Endodermal cell (in vitro differentiated cells): ENCODE measurements at places on chromosomes 1 and 21. TPM values are rescaled to one million over a fixed set of nuclear protein-coding genes. Genes with fewer than 3 reads are reported as not detected.

Gene FAM72A
- total RNA-seq = 9.0 to 16.4 TPM (median 15.8 TPM) in 3 replicates

Gene SYTL1
- total RNA-seq = 6.7 to 8.7 TPM (median 7.5 TPM) in 3 replicates

Gene CLCA1
- 0.24 and 0.36 TPM in 2 replicates for total RNA-seq

Gene C1orf74
- 2.8 to 5.4 TPM (median 5.0 TPM) in 3 replicates for total RNA-seq

DNA sequence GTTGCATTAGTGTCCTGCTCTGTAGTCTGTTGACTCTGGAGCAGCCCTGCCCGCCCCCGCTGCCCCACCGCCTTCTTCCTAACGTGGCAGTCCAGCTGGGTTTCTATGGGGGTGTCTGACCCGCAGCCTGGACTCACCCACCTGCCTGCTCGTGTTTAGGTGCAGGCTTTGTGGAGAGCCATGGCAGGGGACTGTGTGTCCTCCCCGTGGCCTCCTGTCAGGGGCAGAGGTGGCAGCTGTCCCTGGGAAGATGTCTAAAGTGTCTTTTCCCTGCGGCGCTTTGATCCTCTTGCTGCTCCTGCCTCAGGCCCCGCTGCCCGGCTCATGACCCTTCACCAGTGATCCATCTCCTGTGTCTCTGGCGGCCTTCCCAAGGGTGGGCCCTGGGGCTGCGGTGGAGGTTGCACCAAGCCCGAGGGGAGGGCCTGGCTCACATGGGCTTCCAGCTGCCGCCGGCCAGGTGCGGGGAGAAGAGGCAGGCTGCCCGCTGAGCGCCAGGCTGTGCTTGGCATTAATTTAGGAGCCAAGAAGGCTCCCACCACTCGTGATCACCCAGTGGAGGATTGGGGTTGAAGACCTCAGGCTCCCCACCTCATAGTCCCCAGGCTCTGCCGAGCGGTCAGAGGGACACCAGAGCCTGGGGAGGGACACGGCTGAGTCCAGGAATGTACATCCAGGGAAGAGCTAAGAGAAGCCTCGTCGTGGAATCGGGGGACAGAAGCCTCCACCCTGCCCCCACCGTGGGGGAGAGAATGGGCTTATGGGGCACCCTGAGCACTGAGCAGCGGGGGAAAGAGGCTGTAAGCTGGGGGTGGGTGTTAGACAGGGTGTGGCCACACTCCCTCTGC, 44.1 kb downstream of the COL18A1 start:
- no peak for DNase-seq
- H3K27me3 ChIP-seq = no peaks in the 10 kb centered on the region
- H3K27ac ChIP-seq = no peak overlapping the region
- no peak overlapping the region for H3K4me3 ChIP-seq
- H3K4me1 ChIP-seq = no peaks in the 10 kb centered on the region

GRCh38 chr1:47507881-47508701, 70.2 kb downstream of the FOXD2 start:
- H3K27me3 ChIP-seq = peaks cover 44% of the 10 kb centered on the region
- no peaks in the 10 kb centered on the region for H3K4me1 ChIP-seq
- peak; percentile 80 for DNase-seq
- H3K27ac ChIP-seq = no peak overlapping the region

DNA sequence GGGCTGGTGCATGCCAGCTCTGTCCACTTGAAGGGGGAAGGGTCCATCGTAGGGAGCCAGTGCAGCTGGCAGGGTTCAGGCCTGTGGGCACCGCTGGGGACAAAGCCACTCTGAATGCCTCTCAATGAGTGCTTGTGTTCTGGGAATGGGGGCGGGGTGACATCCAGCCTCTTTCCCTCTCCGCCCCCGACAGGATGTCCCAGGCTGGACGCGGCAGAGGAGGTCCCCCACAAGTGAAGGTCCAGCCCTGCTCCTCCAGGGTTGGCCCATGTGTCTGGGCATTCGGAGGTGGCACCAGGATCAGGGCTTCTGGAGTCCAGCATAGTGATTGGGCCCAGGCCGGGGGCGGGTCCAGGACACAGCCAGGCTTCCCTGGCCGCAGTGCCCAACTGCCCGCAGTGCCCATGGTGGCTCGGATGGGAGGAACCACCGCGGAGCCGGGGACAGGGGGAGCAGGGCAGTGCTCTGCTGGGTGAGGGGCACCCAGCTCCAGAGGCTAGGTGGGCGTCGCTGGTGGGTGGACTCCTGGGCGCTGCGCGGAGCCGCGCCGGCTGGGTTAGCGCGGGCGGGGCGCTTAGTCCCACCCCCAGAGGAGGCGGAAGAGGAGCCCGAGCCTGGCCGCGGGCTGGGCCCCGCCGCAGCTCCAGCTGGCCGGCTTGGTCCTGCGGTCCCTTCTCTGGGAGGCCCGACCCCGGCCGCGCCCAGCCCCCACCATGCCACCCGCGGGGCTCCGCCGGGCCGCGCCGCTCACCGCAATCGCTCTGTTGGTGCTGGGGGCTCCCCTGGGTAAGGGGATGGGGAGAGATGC, at the start of gene SHISA4:
Gene SHISA4 (plus strand): TSS at position 617 of the 808 bp plus-strand sequence. CDS start 97 bp downstream, at position 714.
- H3K4me3 ChIP-seq = peak within 1 kb of the TSS; percentile 76
- no peak within 1 kb of the TSS for H3K27ac ChIP-seq
- no peaks in the 10 kb centered on the region for H3K36me3 ChIP-seq
- peaks cover 5% of the 10 kb centered on the region for H3K4me1 ChIP-seq

- H3K27me3 ChIP-seq = no peaks in the 10 kb centered on the region
- no peaks in the 10 kb centered on the region for H3K36me3 ChIP-seq
These were observed 55.3 kb upstream of the SAMD13 start for GRCh38 chr1:84246213-84246612.

DNA sequence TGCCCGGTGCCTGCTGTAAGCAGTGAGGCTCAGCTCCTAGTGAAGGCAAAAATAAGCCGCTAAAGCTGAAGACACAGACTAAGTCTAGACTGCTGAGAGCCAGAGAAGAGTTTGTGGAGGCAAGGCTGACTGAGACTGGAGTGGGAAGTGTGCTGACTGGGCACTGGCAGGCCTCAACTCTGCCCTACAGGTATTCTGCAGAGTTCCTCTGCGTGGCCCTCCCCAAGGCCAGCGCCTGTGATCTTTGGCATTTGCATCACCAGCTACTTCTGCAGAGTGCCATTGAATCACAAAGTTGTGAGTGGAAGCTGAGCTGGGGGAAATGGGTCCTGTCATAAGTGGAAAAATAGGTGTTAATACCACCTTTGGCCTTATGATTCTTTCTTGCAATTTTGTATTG, 905.7 kb downstream of the PLA2G4A start:
- no peak overlapping the region for H3K4me3 ChIP-seq
- no peaks in the 10 kb centered on the region for H3K4me1 ChIP-seq
- no peak overlapping the region for H3K27ac ChIP-seq
- H3K27me3 ChIP-seq = no peaks in the 10 kb centered on the region
- DNase-seq = no peak
- H3K36me3 ChIP-seq = no peaks in the 10 kb centered on the region

DNA sequence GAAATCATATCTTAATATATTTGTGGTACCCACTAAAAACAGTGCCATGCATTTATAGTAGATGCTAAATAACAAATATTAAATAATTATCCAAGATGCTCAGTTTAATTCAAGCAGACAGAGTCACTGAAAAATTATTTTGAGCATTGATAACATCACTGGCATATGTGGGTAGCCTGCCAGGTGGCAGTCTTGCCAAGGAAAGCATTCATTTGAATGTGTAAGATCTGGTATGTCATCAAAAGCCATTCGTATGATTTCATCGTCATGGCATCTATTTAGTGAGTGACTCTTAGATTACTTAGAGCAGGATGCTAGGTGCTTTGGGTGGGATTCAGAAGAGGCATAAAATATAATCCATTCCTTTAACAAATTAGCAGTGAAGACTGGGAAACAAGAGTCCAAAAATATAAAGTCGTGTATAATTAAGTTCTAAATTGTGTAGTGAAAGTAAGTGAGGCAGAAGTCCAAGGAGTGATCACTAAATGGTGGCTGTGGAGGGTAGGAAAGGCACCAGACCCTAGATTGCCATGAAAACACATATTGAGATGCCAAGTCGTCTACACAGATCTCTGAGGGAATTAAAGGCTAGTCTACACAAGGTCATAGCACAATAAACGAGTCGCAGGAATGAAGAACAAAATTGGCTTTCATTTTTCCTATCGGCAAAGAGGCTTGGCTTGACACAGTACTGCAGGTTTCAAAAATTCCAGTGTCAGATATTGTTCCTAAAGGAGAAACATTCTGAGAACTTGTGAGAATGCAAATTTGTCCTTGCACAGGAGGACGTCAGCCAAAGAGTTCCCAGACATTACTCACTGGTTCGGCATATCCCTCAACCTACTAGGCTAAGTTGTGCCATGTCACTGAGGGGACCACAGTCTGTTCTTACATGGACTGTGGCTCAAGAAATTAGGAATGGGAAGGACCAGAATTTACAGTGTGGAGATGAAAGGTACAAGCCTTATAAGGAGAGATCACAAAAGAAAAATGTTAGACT, 130.8 kb downstream of the LYPLAL1 start:
- H3K27ac ChIP-seq = no peak overlapping the region
- no peaks in the 10 kb centered on the region for H3K4me1 ChIP-seq
- no peaks in the 10 kb centered on the region for H3K36me3 ChIP-seq

GRCh38 chr1:110418729-110419128, 11.2 kb upstream of the LAMTOR5 start:
- H3K27me3 ChIP-seq = no peaks in the 10 kb centered on the region
- H3K4me3 ChIP-seq = no peak overlapping the region
- no peak for DNase-seq
- H3K36me3 ChIP-seq = no peaks in the 10 kb centered on the region
- H3K27ac ChIP-seq = no peak overlapping the region

GRCh38 chr1:227735539-227736285, 477 bp downstream of the SNAP47 start:
- H3K27me3 ChIP-seq = no peaks in the 10 kb centered on the region
- peak overlapping the region; percentile 92 for H3K4me3 ChIP-seq
- no peaks in the 10 kb centered on the region for H3K4me1 ChIP-seq
- H3K27ac ChIP-seq = no peak overlapping the region

- no peak overlapping the region for H3K27ac ChIP-seq
- no peak for DNase-seq
- no peak overlapping the region for H3K4me3 ChIP-seq
These were observed 9.3 kb upstream of the FCRL1 start for GRCh38 chr1:157829210-157829609.

DNA sequence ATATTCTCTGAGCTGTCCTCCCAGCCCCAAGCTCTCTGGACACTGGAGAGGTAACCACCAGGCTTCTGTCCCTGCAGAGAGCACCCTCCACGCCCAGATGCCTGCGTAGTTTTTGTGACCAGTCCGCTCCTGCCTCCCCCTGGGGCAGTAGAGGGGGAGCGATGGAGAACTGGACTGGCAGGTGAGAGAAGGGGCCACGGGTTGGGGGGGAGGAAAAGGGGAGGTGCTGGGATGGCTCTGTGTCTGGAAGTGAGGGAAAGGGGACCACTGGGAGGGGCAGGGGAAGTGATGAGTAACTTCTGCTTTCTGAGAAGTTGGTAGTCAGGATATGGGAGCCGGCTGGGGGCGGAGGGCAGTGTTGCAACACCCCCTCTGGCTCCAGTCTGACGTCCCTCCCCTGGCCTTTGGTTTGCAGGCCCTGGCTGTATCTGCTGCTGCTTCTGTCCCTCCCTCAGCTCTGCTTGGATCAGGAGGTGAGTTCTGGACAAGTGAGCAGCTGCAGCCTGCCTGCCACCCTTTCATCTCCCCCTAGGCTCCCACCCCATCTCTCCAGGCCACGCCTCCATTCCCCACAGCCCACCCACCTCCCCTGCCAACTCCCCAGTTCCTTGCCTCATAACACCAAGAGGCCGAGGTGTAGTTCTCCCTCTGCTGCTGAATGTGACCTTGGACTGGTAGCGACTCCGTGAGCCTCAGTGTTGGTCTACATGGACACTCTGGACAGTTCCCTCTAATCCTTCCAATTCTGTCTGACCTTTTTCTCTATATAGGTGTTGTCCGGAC, 3.1 kb downstream of the ADAMTSL4 start:
- peak; percentile 65 for DNase-seq
- H3K4me3 ChIP-seq = no peak overlapping the region
- H3K4me1 ChIP-seq = peaks cover 3% of the 10 kb centered on the region
- H3K27me3 ChIP-seq = no peaks in the 10 kb centered on the region
- peaks cover 7% of the 10 kb centered on the region for H3K36me3 ChIP-seq

GRCh38 chr1:7824701-7825100, 28.2 kb downstream of the UTS2 start:
- no peak overlapping the region for H3K4me3 ChIP-seq
- no peak overlapping the region for H3K27ac ChIP-seq
- no peaks in the 10 kb centered on the region for H3K36me3 ChIP-seq
- no peaks in the 10 kb centered on the region for H3K27me3 ChIP-seq
- DNase-seq = no peak
- H3K4me1 ChIP-seq = no peaks in the 10 kb centered on the region

GRCh38 chr1:25562101-25562927, 18.9 kb downstream of the LDLRAP1 start:
- H3K4me1 ChIP-seq = no peaks in the 10 kb centered on the region
- H3K36me3 ChIP-seq = no peaks in the 10 kb centered on the region
- no peak for DNase-seq
- H3K27ac ChIP-seq = no peak overlapping the region

DNA sequence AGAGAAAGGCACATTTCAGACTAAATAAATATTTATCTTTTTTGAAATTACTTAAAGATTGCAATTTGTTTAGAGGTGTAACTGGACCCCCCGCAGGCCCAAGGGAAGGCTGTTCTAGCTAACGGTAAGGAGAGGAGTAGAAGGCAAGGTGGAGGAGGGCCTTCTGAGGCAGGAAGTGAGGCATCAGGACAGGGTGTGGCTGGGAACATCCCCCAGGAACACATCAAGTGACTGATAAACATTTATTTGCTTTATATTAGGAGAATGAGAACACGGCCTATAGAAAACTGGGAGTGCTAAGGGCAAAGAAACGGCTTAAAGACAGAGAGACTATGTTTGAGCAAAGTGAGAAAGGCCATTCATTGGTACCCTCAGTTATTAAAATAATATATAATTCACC, 23.2 kb downstream of the HIVEP3 start:
- no peak overlapping the region for H3K27ac ChIP-seq
- H3K4me3 ChIP-seq = no peak overlapping the region
- no peak for DNase-seq
- no peaks in the 10 kb centered on the region for H3K36me3 ChIP-seq
- H3K27me3 ChIP-seq = no peaks in the 10 kb centered on the region

DNA sequence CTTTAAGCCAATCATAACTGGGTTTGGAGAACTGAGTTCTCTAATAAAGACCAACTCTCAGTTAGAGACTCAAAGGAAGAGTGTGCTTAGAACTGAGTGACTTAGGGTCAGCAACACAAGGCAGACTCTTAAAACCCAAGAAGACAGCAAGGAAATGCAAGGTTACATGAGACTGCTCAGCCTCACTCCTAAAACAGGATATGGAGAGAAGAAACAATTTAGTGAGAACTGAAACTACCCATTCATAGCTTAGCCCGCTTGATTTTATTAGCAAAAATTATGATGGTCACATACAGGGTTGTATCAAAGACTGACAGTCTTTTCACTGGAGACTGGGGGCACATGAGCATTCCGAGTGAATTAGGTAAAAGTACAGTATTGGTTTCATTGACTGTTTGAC, 78.9 kb upstream of the DMRTA2 start:
- no peaks in the 10 kb centered on the region for H3K4me1 ChIP-seq
- no peak overlapping the region for H3K4me3 ChIP-seq
- no peaks in the 10 kb centered on the region for H3K27me3 ChIP-seq
- H3K27ac ChIP-seq = no peak overlapping the region
- DNase-seq = no peak

DNA sequence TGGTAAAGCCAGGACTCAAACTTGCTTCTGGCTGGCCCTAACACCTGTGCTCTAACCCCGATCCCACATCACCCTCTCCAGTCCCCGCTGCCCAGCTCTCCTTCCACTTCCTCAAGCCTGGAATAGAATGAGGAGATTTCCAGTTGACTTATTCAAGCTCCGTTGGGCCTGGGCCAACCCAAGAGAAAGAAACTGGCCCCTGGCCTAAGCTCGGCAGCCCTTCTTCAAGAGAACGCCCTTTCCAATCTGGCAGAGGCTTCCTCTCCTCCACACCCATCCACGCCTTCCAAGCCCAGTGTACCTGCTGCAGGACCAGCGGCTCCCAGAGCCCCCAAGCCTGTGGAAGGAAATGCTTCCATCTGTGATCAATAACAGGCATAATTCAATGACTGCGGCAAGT, 51.9 kb downstream of the LRRN2 start:
- H3K4me3 ChIP-seq = no peak overlapping the region
- DNase-seq = no peak
- H3K27me3 ChIP-seq = no peaks in the 10 kb centered on the region
- H3K27ac ChIP-seq = no peak overlapping the region
